AG09319 (cell line): ENCODE measurements at places on chromosomes 7 and 10.

GRCh38 chr10:101380353-101381017 lies 26.5 kb downstream of the BTRC start:
- DNase-seq: no peak

GRCh38 chr7:49422564-49422963 lies 350.9 kb upstream of the VWC2 start:
- DNase-seq: no peak

DNA sequence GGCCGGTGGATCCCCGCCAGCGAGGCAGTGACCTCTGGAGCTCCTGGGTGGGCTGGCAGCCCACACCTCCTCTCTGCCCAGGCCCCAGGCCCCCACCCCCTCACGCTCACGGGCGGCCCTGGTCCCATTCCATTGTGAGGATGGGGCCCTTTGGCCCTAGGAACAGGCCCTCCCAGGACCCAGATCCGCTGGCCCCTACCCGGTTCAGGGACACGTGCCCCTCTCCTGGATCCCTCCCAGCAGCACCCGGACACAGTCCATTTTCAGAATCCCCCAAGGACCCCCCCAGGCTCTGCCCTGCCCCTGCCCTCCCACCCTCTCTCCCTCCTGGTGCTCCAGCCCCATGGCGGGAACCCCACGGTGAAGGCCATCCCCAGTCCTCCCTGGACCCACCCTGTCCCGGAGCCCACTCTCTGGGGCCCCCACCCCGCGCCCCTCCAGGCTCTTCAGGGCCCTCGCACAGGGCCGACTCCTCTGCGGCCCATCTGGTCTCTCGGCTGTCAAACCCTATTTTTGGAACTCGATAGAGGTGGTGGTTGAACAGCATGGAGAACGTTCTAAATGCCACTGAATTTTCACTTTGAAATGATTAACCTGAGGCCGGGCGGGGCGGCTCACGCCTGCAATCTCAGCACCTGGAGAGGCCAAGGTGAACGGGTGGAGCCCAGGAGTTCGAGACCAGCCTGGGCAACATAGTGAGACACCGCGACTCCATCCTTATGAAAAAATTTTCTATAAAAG lies 8.1 kb downstream of the ADAP1 start:
- DNase-seq: no peak

GRCh38 chr10:38094158-38094926 lies at the start of gene ZNF37A:
TSS of gene ZNF37A (plus strand) at chr10:38094337. CDS start at chr10:38096618, 2,281 bp downstream.
- peak; percentile 88 for DNase-seq

DNA sequence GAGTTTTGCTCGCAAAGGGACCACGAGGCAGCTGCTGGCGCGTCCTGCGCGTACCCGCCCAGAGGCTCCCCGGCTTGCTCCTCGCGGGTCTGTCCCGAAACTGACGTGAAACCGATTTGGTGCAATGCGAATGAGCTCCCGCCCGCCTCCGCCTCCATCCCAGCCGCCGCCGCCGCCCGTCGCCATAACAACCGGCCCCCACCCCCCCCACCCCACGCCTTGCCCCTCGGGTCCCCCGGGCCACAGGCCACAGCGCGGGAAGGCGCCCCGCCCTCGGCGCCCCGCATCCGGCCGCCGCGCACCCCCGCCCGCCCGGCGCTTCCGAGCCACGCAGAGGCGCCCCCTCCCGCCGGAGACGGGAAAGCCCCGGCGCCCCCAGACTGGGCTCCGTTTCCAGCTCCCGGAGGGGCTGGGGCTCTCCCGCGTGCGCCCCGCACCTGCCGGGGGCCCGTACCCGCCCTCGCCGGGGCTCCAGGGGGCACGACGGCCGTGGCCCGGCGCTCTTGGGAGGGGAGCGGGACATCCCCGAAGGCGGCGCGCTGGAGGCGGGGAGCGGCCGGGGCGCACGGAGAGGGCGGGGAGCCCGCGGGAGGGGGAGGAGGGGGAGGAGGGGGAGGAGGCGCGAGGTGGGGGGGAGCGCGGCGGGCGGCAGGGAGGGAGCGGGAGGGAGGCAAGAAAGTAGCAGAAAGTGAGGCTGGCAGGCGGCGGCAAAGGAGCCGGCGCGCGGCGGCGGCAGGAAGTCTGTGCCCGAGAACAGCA lies at the start of gene CAMK1D:
TSS of gene CAMK1D (plus strand) at position 678 of the 759 bp plus-strand sequence.
- DNase-seq: peak; percentile 46

GRCh38 chr10:7184660-7185366 lies 226.0 kb downstream of the SFMBT2 start:
- no peak for DNase-seq

- no peak for DNase-seq
These were observed 5.9 kb downstream of the AGR3 start for GRCh38 chr7:16875861-16876260.

DNA sequence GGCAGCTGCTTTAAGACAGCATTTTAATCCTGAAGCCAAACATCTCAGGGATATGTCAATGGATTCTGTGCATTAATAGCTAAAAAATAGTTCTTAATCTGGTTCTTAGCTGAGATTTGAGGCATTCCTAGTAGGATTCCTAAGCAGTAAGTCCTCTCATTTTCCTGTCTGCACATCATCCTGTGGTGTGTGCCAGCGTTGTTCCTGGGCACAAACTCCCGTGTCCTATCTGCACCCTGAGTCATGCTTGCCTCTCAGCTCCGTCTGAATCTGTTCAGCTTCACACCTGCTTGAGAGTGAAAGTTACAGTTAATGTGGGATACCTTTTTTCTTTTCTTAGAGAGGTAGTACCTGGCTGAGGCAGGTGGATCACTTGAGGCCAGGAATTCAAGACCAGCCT lies 19.5 kb downstream of the BAG3 start:
- DNase-seq: no peak

GRCh38 chr7:97971120-97971989 lies 18.6 kb downstream of the OCM2 start:
- no peak for DNase-seq

- no peak for DNase-seq
These were observed 149.5 kb downstream of the AHR start for GRCh38 chr7:17447728-17448478.

- no peak for DNase-seq
These were observed 388.4 kb upstream of the POM121L12 start for GRCh38 chr7:52647046-52647445.

DNA sequence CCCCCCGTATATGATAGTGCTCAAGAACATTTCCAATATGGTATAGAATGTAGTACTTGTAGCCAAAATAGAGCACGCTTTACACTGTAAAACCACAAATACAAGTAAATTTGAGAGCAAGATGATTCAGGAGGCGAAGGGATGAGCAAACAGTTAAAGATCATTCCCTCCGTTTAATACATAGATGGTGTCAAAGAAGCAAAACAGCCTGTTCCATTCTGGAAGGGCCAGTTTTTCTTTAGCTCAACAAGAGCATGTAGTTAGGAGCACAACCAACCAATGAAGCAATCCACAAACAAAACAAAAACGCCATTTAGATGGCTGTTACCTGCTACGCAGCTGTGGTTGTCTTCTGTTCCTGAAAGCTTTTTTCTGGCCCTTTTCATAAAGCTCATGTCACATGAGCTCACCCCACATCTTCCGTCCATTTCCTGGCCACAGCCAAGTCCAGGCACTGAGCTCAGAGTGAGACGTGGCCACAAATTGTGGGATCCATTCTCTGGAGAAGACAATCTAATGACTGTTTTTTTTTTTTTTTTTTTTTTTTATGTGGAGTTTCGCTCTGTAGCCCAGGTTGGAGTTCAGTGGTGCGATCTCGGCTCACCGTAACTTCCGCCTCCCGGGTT lies 185.6 kb downstream of the FANK1 start:
- no peak for DNase-seq

DNA sequence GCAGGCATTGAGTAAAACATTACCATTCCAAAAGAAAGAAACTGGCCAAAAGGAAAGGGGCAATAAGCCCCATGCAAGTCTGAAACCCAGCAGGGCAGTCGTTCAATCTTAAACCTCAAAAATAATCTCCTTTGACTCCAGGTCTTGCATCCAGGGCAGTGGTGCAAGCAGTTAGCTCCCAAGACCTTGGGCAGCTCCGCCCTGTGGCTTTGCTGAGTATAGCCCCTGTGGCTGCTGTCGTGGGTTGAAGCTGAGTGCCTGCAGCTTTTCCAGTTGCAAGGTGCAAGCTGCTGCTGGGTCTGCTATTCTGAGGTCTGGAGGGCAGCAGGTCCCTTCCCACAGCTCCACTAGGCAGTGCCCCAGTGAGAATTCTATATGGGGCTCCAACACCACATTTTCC lies 580.1 kb upstream of the AUTS2 start:
- no peak for DNase-seq

DNA sequence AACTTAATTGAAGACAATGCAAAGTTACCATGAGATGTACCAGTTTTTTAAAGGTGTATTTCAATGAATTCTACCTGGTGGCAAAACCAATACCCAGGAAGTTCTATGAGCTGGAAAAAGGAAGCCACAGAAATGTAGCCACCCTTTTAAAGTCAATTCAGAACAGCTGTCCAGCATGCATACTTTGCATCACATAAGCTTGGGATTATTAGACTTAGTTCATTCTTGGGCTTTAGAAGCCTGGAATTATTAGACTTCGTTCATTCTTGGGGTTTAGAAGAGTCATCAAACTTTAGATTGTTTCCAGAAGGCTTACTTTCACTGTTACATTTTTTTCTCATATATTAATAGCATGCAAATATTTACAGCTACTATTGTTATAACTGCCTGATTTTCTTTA lies 20.9 kb downstream of the SLC25A13 start:
- DNase-seq: no peak

DNA sequence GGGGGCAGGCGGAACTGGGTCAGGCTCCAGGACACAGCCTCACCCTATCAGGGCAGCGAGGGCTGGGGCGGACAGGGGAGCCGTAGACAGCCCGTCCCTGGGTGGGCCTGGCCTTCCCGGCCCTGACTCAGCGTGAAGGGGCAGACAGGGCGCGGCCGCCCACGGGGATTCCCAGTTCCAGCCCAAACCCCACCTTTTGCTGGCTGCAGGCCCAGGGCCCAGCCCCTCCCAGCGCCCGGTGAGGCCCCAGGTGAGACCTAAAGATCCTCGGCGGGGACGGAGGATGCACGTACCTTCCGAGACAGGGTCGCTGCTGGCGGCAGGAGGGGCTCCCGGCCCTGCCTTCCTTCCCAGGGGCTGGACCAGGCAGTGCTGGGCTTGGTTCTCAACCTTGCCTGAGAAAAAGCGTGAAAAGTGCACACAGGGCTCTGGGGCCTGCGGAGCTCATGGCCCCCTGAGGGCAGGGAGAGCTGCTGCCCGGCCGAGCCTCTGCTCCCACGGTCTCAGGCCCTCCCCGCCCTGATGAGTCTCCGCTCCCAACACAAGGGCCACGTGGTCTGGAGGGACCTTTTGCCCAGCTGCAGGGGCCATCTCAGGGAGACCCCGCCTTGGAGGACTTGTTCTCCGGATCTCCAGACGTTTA lies 43.9 kb upstream of the DNAJB6 start:
- DNase-seq: no peak

GRCh38 chr7:107874605-107875446 lies 16.2 kb upstream of the DLD start:
- peak; percentile 18 for DNase-seq

DNA sequence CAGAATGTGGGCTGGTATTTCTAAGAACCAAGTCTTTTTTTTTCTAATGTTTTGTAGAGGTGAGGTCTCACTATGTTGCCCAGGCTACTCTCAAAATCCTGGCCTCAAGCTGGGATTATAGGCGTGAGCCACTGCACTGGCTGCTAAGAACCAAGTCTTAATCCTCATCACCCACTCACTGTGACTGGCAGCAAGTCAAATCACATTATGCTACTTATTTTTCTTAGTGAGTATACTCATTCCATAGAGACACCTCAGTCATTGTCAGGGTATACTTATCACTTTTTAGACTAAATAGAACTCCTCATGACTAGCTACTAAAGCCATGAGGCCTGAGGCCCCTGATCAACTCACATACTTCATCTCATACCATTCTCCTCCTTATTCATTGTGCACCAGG lies 116.1 kb downstream of the STRA8 start:
- no peak for DNase-seq

- DNase-seq: peak; percentile 84
These were observed 48.6 kb upstream of the PPIF start for GRCh38 chr10:79298403-79299244.

DNA sequence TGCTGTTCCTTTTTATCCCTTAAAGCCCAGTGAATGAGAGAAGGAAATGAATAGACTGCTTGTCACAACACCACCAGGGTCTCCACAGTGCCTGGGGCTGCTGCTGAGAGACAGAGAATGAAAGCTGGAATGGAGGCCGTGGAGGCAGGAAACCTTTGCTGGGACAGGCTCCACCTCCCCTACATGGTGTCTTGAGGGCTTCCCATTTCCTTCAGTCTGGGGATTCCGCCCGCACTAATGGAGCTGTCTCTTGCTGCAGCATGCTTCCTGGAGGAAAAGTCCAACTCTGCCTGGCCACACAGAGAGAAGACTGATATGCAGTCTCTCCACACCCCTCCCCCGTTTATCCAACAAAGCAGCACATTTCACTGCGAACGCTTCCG lies 54.5 kb downstream of the LRRC4 start:
- DNase-seq: no peak

- DNase-seq: no peak
These were observed 138.8 kb upstream of the TCERG1L start for GRCh38 chr10:131450216-131450765.

GRCh38 chr7:131112431-131112830 lies 215.2 kb upstream of the MKLN1 start:
- no peak for DNase-seq

DNA sequence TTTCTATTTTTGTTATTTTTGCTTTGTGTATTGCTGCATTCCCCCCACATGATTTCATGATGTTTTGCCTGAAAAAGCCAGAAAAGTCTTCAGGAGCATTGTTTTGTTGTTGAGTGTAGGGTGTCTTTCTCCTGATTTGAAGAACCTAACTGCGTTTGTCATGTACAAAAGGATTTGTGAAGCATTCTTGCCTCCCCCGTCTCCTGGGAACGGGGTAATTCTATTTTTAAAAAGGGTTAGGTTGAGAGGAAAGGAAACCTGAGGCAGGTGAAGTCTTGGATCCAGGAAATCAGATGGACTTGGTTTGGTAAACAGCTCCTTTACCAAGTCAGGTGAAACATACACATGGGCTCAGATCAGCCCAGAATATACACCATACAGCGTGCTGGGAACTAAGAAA lies 26.0 kb upstream of the BTBD16 start:
- DNase-seq: no peak

DNA sequence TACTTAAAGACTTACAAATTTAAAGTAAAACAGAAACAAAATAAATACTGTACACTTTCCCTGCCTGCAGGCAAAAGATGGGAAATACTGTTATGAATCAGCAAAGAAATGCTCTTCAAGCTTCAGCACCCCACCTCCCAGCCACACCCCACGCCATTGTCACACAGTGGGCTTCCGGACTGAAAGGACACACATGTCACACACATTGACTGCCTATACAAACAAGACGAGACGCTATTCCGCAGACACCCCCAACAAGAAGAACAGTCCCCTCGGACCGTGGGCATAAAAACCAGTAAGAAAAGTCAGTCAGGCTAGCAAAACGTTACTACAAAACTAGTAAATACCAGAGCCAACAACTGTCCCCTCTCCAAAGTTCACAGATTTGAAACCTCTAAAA lies 22.2 kb upstream of the PARP12 start:
- no peak for DNase-seq
